Endothelial cell of umbilical vein (primary cell): ENCODE measurements at places on chromosomes 5 and 9. TPM values are rescaled to one million over a fixed set of nuclear protein-coding genes. Genes with fewer than 3 reads are reported as not detected.

Gene KLF9
- total RNA-seq, result 17.2 and 23.1 TPM in 2 replicates

Gene FCHSD1
- total RNA-seq, result 37.0 and 37.1 TPM in 2 replicates

Gene STPG3
- not detected in 2 replicates for total RNA-seq

Gene FGD3
- total RNA-seq, result not detected in 2 replicates

Gene PKD2L2
- not detected in 2 replicates for total RNA-seq

Gene FOXD4
- 0.35 and 0.42 TPM in 2 replicates for total RNA-seq

Gene CCNJL
- total RNA-seq, result 17.4 and 20.0 TPM in 2 replicates

Gene SMIM15
- 48.8 and 54.5 TPM in 2 replicates for total RNA-seq

Gene PCDHGC3
- 25.4 and 36.1 TPM in 2 replicates for total RNA-seq

Gene SLCO4C1
- total RNA-seq, result not detected in 2 replicates
